ENCODE measurements at places on chromosomes 5 and 9. TPM values are rescaled to one million over a fixed set of nuclear protein-coding genes. Genes with fewer than 3 reads are reported as not detected.

DNA sequence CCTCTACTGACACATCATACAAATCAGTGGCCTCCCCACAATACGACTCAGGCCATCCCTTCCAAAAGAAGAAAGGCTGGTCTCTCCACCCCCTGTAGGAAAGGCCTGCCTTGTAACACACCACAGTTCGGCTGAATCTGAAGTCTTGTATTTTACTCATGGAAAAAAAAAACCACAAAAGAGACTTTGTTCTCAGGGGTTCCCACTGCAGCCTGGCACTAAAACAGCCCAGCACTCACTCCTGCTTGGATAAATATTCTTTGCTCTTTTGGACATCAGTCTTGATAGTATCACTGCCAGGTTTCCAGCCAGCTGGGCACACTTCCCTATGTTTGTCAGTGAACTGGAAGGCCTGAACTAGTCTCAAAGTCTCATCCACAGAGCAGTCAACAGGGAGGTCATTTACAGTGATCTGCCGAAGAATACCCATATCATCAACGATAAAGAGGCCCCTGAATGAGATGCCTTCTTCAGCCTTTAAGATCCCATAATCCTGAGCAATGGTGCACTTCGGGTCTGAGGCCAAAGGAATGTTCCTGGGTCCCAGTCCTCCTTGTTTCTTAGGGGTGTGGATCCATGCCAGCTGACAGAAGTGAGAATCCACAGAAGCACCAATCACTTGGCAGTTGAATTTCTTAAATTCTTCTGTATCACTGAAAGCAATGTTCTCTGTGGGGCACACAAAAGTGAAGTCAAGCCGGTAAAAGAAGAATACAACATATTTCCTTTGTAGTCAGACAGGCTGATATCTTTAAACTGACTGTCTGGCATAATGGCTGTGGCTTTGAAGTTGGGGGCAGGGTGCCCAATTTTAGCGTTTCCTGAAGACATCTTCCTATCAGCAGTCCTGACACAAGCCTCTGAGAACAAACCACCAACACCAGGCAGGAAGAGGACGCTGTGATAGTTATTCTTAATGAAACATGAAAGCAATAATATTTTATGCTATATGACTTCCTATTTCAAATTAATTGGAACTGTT lies 198.1 kb downstream of the LURAP1L start:
- no peak for DNase-seq

GRCh38 chr5:78647838-78648358 lies 674 bp downstream of the LHFPL2 start:
- DNase-seq: no peak

GRCh38 chr9:109331353-109331752 lies 10.5 kb upstream of the EPB41L4B start:
- no peak for DNase-seq

DNA sequence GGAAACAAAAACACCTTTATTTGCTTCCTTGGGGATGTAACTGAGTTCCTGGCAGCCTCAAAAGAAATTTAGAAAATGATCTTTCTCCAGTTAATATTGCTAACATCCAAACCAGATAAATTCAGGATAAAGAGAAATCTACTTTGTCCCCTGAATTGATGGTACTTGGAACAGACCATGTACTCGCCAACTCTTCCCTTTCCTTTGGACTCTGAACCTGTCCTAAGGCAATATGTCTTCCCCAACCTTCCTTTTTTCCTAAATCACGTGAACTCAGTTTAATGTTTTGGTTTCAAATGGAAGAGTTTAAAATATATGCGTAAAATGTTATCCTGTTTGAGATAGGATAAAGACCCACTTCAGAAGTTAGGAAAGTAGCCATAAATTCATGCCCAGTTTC lies 28.0 kb downstream of the ACO1 start:
- no peak for DNase-seq

- DNase-seq: no peak
These were observed 68.4 kb upstream of the SMARCA2 start for GRCh38 chr9:1946526-1947283.

DNA sequence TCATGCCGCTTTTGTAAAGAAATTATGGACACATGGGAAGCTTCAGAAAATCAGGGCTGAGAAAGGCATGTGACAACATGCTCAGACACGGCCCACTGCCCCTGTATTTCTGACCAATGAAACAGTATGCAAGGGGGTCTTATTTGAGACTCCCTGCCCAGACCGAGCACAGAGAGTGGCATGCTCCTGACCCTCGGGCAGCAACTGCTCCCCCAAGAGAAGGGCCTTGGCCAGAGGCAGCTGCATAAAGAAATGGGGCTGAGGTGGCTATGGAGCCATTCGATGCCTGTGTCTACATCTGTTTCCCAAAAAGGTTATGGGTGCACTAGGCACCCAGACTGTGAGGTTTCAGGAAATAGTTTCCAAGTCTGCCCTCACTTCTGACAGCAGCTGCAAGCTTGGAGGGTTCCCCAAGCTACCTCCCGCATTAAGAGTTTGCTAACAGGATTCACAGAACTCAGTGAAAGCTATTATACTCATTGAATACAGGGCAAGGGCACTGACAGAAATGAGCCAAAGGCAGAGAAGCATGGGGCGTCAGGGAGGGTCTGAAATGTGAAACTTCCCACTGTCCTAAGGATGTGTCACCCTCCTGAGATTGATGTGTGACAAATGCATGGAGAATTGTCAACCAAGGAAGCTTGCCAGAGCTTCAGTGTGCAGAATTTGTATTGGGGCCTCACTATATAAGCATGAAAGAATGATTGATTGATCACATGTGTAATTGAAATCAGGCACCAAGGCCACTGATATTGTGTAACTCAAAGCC lies 94.3 kb downstream of the DAP start:
- no peak for DNase-seq

- DNase-seq: no peak
These were observed 1.8 kb upstream of the TSC1 start for GRCh38 chr9:132946211-132946610.

DNA sequence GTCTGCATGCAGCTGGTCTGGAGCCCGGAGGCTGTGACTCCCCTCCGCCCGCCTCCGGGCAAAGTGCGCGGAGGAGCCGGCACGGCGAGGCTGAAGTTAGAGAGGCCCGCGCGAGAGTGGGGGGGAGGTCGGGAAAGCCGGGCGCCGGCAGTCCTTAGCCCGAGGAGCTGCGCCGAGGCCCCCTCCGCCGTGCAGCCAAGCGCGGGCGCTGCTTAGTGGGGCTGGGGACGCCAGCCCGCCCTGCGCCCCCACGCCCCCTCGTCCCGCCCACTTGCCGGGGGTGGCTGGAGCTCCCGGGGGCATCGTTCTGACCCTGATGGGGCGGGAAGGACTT lies 403 bp downstream of the NINJ1 start:
- DNase-seq: peak; percentile 70

GRCh38 chr9:129498451-129499384 lies 122.2 kb downstream of the C9orf50 start:
- no peak for DNase-seq

DNA sequence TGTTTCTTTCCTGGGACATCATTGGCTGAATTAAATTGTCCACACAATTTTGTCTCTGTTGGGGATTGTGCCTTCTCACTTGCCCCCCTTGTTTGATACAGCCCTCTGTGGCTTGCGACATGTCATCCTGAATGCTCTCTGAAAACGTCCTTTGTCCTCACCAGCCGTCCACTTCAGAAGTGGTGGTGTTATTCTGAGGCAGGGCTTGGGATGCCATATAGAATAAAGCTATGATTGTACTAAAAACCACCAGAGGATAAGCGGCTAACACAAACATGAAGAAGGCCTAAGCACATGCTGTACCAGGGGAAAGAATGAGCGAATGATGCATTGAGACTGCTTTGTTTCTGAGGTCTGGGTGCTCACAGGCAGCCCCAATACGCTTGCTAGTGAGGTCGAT lies 3.5 kb upstream of the SNX30 start:
- DNase-seq: no peak

DNA sequence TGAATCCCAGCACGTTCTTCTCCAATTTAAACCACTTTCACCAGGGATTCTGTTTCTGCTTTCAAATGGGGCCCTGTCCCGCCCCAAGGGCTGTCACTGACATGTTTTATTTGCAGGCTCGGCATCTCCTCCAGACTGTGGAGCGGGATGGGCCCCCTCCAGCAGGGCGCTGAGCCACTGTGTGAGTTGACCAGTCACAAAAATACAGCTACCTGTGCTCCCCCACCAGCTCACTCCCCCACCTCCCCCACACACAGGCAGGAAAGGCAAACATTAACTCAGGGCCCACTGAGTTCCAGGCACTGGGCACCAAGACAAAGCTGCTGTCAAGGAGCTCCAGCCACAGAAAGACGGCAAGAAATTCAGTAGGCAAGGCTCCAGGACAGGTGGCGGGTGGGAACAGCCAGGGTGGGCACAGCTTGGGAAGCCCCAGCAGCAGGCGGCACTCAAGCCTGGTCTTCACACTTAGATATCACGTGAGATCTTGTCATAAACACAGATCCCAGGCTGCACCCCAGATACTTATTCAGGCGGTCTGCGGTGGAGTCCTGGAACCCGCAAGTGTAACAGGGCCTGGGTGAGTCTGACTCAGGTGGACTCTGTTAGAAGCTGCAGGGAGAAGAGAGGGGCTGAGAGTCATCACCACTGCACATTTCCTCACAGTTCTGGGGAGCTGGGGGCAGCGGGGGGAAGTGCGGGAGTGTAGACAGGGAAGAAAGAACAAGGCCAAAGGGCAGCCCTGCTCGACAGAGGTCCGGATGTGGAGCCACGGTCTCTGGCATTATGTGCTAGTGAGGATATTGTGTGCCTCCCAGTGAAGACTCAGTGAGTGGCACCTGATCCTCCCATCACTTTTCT lies 44.7 kb downstream of the OR2V1 start:
- no peak for DNase-seq

DNA sequence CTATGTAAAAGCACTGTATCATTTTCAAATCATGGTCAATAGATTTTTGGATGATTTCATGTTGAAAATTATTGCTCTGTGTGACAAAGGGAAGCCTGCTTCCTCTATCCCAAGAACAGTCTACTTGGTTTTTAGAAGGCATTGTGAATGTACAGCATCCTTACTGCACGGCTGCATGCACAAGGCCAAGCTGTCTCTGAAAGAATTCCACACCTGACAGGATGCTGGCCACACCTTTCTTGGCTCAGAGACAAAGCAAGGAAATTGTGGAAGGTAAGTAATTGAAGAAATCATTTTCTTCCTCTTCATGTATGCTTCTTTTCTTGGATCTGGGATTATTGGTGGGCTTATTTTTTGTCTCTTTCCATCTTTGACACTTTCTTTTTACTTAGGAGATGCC lies 53.7 kb upstream of the VCAN start:
- no peak for DNase-seq

DNA sequence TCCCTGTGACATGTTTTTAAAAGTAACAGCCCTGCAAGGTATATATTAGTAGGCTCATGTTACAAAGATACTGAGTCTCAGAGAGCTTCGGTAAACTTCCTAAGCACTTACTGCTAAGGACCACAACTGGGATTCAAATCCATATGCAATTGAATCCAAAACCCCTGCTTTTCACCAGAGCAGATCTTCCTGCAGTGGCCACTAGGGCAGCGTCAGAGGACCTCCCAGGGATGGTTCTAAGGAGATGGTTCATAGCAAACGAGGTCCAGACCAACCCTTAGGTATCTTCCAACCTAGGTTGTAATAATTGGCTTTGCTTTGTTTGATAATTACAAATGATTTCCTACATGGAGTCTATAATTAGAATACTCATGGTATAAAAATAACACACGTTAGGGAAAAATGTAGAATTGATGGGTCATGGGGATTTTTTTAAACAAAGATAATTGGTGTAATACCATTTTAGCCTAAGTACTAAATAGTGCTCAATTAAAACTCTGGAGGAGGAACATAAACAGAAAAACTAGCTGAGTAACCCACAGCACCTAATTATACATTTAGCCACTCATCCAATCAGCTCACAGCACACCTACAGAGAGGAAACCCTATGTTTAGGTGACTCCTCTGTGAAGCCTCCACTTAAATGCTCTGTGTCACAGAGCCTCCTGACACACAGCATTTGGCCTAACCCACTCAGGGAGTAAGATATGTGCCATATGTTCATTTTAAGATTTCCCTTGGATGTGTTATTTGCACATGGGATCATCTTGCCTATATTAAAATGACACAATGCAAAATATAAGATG lies 10.0 kb upstream of the CAST start:
- DNase-seq: no peak

DNA sequence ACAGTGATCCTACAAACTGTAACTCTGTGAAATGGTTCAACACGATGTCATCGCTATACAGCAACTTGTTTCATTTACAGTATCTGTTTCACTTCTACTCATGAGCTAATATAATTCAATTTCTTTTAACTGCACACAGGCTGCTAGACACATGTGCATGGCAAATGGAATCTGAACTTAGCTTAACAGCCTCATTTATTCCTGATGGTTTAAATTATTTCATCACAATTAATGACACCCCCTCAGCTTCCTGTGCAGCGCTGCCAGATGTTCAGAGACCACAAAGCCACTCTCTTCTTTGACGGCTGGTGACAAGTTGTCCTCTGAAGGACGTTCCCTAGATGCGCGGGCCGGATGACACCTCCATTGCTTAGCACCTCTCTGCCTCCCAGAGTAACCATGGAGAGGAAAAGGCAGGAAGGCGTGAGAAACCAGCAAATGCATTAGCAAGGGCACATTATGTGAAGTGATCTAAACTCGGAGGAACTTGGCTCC lies 191.1 kb downstream of the BNC2 start:
- DNase-seq: no peak

DNA sequence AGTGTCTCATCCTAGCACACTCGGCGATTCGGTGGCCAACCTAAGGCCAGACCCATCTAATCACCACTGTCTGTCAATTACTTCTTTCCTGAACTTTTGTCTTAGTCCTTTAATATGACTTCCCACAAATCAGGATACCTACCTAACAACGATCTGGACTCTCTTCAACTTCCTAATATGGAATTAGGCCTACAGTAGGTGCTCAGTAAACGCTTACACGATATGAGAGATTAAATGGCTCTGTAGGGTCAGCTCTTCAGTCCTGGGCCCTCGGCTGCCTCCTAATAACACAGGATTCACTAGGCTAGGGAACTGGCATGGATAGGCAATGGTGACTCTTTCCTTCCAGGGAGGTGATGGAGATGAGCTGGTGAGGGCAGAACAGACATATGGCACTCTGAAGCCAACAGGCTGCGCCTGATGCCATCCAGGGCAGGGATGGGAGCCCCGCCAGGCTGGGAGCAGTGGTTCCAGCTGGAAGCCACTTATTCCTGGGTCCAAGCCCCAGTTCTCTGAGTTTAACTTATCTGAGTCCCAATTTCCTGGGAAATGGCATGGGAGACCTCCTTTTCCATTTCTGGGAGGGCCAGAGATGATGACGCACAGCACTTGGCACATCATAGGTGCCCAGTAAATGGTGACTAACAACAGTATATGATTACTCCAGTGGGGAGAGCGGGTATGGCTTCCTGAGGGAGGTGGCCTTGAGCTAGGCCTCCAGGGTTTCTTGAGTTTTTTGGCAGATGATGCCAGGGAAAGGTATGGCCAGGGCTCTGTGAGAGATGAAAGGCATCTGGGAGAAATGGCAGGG lies 7.3 kb downstream of the PDGFRB start:
- DNase-seq: no peak

GRCh38 chr5:76487821-76488220 lies 84.7 kb downstream of the IQGAP2 start:
- DNase-seq: no peak

GRCh38 chr5:144328494-144328893 lies 157.8 kb downstream of the KCTD16 start:
- DNase-seq: no peak

GRCh38 chr5:172979778-172980177 lies 3.8 kb upstream of the ATP6V0E1 start:
- no peak for DNase-seq

The POLR3G gene
- polyA plus RNA-seq: 2.1 TPM

The ZNF366 gene
- polyA plus RNA-seq: 3.8 TPM

The C5orf52 gene
- polyA plus RNA-seq: not detected

The BAAT gene
- 0.36 TPM for polyA plus RNA-seq

The IL4 gene
- polyA plus RNA-seq: not detected

The HAPLN1 gene
- polyA plus RNA-seq: 7.3 TPM

The FYB1 gene
- 4.4 TPM for polyA plus RNA-seq

The TMEM167A gene
- polyA plus RNA-seq: 96.2 TPM
